ENCODE measurements at places on chromosomes 5 and 9.

DNA sequence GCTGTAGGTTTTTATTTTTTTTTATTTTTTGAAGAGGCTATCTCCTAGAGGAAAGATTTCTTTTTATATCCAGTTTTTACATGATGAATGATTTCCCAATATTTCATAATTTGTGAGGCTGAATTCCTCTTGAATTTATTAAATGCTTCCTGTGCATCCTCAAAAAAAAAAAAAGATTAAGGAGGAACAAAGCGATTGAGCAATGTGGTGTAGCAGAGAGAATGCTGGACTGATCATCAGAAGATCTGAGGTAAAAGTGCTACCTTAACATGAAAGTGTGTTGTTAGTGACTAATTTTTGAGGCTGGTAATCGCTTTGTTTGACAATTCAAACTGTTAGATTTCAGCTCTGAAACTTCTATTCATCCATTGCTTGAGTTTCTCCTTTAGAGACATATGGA, 125.1 kb downstream of the ESM1 start:
- DNase-seq, result no peak

DNA sequence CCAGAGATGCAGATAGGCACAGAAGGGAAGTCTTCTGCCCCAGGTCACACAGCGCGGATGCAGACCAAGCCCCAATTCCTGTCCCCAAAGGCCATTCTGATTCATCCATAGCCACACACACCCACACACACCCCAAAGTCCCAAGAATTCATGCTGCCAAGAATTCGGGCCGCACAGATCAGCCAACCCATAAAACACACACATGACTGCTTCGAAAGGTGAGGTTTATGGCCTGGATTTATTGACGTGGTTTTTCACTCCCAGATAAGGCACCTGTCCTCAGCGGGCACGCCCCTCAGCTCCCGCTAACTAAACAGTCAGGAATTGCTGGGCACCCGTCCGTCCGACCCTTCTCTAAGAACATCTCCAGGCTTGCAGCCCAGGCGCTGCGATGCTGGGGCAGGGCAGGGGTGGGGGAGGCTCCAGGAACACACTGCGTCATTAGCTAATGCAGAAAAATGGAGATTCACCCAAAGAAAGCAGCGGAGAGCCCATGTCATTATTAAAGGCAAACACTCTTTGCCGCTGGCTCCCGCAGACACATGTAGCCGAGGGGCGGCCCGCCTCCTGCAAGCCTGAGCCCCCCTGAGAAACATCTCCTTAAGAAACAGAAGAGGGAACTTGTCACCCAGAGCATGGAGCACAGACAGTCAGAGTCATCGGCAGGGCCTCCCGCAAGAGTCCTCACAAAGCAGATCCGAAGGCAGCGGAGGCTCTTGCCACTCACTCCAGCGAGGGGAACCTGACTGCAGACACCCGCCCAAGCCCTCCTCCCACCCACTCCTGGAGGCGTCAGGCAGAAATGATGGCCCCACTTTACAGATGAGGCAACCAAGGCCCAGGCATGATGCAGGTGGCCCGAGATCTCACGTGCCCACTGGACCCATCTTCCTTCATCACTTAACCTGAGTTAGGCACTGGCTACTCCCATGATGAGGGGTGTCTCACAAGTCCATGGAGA, 19.9 kb downstream of the VAV2 start:
- no peak for DNase-seq

GRCh38 chr5:6273090-6273735, 105.1 kb downstream of the MED10 start:
- no peak for DNase-seq

GRCh38 chr9:36748322-36748899, 175.7 kb downstream of the MELK start:
- no peak for DNase-seq

DNA sequence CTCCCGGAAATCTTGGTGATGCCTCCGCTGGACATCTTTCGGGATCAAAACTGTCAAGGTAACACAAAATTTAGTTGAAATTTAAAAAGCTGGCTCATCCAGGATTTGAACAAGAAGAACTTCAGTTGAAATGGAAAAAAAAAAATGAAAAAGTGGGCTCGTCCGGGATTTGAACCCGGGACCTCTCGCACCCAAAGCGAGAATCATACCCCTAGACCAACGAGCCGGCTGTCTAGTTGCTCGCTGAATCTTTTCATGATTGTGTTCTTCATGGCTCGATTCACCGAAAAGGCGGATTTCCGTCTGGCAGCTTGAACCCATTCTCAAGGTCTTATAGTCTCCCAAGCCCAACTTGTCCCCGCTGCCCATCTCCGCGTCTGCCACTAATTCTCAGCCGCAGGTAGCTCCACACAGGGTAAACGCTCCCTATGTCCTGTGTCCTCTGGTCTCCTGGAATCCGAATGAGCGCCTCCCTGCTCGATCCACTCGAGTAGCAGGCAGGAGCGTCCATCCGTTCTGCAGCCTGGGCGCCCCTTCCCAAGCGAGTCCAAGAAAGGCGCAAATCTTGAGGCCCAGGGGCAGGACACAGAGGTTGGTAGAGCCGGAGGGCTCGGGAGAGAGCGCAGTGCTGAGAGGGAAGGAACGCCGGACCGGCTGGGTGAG, 16.2 kb downstream of the TRIM7 start:
- DNase-seq, result no peak

GRCh38 chr5:167570431-167570830, 721.0 kb upstream of the WWC1 start:
- no peak for DNase-seq

- DNase-seq, result no peak
Observed at GRCh38 chr5:18072600-18072999, 438.3 kb downstream of the TAF11L14 start.

- no peak for DNase-seq
Observed at GRCh38 chr5:128536254-128537220, 1.5 kb downstream of the FBN2 start.

- peak; percentile 20 for DNase-seq
Observed at GRCh38 chr9:100082782-100083181, 16.0 kb downstream of the ERP44 start.

DNA sequence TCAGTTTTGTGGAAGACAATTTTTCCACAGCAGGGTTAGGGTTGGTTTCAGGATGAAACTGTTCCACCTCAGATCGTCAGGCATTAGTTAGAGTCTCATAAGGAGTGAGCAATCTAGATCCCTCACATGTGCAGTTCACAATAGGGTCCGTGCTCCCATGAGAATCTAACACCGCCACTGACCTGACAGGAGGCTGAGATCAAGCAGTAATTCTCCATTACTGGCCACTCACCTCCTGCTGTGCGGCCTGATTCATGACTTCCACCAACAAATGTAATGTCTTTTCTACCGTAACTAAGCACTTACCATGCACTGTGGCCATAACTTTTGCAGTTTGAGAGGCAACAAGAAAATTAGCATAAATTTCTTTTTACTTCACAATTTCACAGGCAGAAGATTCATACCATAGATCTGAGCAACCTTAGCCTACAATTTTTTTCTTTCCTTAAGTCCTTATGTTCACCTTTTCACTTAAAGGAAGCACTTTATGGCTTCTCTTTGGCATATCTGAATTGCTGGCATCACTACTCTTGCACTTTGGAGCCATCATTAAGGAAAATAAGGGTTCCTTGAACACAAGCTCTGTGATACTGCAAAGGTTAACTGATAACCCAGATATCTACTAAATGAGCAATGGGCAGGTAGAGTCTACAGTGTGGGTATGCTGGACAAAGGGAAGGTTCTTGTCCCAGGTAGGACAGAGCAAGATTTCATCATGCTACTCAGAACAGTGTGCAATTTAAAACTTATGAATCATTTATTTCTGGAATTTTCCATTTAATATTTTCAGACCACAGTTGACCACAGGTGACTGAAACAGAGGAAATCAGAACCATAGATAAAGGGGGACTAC, 83.0 kb upstream of the IFNK start:
- no peak for DNase-seq

DNA sequence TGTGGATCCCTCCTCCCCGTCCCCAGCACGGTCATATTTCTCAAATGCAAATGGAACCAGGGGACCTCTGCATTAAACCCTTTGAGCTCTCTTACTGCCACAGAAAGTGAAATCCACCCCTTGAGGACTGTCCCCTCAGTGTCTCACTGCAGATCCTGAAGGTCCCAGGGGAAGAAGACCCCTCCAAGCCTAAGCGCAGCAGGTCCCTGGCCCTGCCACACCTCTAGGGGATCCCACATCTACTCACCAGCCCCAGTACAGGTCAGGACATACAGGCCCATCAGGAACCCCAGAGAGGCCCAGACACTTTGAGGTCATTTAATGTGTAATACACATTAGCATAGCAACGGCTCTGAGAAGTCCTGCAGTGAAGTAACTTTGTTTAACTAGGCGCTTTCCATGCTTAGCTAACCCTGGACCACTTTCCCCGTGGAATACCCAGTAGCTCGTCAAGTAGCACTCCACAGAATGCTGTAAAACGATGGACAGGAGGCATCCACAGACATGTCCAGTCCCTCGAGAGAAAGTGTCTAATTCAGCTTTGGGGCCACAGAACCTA, 54.7 kb upstream of the ALDH1B1 start:
- no peak for DNase-seq

All from BJ (cell line).